Stromal cell of bone marrow (primary cell): ENCODE measurements at places on chromosomes 16 and 17.

DNA sequence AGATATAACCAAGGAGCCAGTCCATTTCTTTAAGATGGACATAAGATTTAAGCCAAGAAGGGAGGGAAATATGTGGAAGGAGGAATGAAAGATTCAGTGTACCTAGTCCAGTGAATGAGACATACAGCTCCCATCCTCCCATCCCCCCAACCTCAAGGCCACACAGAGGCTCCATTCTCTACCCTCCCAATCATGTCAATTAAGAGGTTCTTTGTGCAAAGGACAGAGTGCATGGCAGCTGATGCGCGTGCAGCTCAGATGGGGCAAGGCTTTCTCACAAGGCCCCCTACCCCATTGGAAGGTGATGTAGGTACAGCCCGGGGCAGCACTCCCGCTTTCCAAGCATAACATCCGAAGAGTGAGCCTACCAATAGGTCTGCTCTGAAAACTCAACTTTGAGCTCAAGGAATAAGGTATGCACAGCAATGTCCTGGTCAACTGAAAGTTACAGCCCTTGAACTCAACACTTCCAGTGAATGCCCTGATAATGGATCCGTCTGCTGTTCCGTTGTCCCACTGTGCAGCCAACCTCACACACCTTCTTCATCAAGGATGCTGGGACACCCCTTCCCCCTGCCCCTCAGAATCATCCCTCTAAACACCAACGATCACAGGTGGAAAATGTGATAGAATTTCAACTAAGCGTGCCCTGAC lies 458.1 kb downstream of the SOX9 start:
- DNase-seq = no peak

DNA sequence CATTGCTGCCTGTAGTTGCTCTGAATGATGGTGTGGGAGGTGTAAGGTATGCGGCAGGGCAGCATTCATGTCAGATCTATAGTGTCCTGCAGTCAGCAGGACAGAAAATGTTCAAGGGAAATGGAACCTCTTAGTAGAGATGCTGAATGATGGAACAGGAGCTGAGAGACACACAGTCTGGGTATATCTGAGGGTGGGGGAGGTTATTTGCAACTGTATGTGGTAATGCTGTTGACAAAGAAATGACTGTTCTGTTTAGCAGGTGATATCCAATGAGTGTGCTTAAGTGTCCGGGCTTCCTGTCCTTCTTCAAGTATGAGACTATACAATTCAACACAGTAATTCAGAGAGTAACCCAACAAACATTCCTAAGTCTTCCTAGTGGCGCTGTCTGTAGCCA lies 46.6 kb downstream of the STH start:
- no peak for DNase-seq

DNA sequence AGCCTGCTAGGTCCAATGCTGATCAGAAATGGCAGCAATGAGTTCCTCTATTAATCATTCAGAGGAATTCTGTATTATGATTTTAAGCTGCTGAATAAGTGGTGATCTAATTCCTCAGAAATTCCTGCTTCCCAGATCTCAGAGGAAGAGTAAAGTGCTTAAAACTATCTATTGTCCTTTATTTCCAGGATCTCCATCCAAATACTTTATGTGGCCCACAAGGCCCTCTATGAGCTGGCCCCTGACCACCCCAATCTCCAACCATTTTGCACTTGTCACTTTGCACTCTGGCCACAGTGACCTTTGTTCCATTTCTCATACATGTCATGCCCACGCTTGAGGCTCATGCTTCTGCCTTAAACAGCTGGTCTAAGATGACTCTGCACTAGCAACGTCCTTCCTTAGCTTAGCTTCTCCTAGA lies 93.7 kb downstream of the CA10 start:
- DNase-seq = peak; percentile 53

DNA sequence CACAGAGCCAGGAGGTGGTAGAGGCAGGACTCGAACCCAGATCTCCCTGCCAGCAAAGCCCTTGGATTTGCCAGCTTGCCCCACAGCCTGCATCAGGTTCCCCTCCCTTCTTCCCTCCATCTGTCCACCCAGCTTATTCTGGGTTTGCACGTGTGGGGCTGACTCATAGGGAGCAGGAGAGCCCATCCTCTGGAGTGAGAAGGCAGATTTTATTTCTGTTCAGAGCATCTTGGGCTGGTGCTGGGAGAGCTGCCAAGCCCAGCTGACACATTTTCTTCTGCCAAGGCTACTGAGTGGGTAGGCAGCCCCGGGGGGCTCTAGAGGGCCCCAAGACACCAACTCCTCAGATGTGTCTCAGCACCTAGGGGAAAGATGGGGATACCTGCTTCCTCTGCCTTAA lies 106.3 kb upstream of the CRHR1 start:
- no peak for DNase-seq

GRCh38 chr17:48555258-48556228 lies 10.6 kb upstream of the HOXB2 start:
- peak; percentile 83 for DNase-seq

- DNase-seq = no peak
Measured at GRCh38 chr17:13413001-13413400, 188.7 kb downstream of the HS3ST3A1 start.

GRCh38 chr17:77602883-77603640 lies 355.4 kb upstream of the TNRC6C start:
- DNase-seq = no peak

GRCh38 chr17:78284146-78284545 lies 52.7 kb downstream of the TMEM235 start:
- peak; percentile 41 for DNase-seq

DNA sequence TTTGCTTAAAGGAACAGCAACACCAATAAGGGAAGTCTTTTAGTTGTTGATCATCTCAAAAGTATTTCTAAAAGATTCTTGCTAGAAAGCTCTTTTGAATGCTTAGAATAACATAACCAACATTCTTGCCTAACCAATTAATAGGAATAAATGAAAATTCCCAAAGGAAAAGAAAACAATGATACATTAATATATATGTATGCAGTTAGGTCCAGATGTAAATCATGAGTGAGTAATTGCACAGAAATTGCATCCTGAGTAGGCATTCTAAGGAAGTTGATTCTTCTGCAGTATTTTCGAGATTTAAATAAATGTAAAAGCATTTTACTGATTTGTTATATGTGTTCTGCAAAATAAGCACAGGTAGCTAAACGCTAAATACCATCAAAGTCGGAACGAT lies 22.1 kb downstream of the COX10 start:
- no peak for DNase-seq

- DNase-seq = no peak
Measured at GRCh38 chr17:3821101-3821500, 20.1 kb upstream of the ITGAE start.

DNA sequence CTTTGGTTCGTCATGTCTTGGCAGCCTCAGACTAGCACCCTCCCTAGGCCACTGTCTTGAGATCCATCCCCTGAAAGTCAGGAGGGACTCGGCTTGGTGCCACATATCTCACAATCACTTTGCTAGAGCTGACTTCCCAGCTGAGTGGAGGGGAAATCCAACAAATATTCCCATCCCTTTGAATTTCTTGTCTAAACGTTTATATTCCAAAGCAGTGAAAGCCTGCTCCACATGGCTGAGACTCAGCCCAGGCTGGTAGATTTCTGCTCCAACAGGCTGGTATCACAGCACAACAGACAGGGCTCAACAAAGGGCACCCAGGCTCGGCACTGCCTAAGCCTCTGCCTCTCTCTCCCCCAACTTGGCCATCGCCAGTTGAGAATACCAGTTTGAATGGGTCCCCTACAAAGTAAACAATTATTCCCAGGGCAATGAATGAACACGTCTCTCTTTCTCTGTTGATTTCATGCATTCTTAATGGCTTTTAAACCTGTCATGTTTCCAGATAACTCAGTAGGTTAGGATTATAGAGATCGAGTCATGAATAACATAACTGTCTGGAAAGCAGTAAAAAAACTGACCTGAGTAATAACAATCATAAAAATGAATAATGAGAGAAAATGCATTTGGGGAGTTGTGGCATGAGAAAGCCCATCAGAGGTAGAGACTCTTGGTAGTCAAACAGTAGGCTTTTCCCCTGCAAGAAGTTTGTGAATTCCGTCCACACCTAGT lies 1.0 kb downstream of the KRT13 start:
- DNase-seq = no peak

- no peak for DNase-seq
Measured at GRCh38 chr16:880471-881171, 80.1 kb upstream of the GNG13 start.

GRCh38 chr17:17815062-17815406 lies 21.8 kb downstream of the SREBF1 start:
- DNase-seq = no peak

GRCh38 chr17:48745381-48746275 lies 17.1 kb upstream of the HOXB13 start:
- no peak for DNase-seq

- no peak for DNase-seq
Measured at GRCh38 chr17:49259663-49260010, 29.1 kb upstream of the PHOSPHO1 start.

DNA sequence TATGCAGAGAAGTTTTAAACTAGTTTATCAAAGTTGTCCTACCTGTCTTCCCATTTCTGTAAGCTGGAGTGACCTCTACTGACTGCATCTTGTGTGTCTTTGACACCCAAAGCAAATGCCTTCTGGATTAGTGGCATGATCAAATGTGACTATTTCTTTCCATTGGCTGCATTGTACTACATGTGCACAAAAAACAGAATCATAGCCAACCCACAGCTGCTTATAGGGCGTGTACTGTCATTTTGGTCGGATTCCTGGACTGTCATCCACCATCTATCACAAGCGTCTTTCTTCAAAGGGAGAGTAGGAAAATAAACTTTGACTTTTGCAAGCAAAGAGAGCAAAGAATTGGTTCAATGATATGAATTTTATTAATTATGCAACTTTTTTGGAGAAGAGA lies 310.6 kb downstream of the MAP2K6 start:
- DNase-seq = no peak

GRCh38 chr17:82382933-82383255 lies 11.3 kb downstream of the UTS2R start:
- DNase-seq = no peak

DNA sequence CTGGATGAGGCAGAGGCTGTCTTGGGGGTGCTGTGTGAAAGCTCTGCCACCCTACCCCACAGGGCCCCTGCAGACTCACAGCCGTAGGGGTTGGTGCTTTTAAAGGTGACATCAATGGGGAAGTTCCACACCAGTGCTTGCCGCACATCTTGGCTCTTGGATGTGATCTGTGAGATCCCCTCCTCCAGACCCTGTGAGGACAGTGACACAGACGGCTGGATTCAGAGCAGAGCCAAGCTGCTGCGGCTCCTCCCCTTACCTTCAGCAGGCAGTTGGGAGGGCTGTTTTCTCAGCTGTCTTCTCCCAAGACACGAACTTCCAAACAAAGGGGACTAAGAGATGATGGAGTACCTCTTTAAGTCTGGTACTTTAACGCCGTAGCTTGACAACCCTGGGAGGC lies 4.8 kb downstream of the B9D1 start:
- DNase-seq = no peak

DNA sequence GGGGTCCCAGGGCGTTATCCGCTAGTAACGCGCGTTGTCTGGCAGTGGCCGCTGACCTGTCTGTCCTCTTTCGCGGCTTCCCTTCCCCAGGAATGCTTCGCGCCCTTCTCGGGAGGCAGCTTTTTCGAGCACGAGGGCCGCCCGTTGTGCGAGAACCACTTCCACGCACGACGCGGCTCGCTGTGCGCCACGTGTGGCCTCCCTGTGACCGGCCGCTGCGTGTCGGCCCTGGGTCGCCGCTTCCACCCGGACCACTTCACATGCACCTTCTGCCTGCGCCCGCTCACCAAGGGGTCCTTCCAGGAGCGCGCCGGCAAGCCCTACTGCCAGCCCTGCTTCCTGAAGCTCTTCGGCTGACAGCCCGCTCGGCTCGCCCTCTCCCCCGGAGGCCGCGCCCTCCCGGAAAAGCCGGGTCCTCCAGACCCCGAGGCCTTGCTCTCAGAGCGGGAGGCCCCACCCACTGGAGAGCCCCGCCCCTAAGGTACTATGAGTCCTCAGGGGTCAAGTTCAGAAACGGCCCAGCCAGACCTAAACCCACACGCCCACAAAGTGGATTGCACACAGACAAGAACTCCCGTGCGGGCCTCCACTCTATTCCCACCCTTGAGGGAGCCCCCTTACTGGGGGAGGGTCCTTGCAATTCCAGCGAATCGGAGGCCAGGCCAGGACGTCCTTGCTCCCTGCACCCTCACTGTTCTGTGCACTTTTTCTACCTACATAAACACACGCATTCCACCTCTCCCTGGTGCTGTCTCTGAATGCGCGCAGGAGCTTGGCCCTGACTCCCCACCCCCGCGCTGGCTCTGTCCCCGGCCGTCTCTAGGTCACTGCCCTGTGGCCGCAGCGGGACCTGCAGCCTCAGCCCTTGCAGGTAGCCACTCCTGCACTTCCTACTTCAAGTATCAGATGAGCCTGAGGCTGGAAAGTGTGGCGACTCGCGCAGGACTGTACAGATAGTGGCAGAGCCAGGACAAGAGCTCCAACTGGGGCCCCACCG lies 5.4 kb upstream of the SLC5A2 start:
- DNase-seq = no peak
